ENCODE measurements at places on chromosomes 3 and 15. TPM values are rescaled to one million over a fixed set of nuclear protein-coding genes. Genes with fewer than 3 reads are reported as not detected.

GRCh38 chr3:90007778-90008499 lies 900.5 kb downstream of the EPHA3 start:
- no peak overlapping the region for H3K27ac ChIP-seq
- H3K4me1 ChIP-seq = peaks cover 18% of the 10 kb centered on the region
- H3K36me3 ChIP-seq = no peaks in the 10 kb centered on the region
- DNase-seq = no peak
- H3K27me3 ChIP-seq = no peaks in the 10 kb centered on the region

- H3K4me1 ChIP-seq = peaks cover 5% of the 10 kb centered on the region
- DNase-seq = no peak
- H3K27me3 ChIP-seq = no peaks in the 10 kb centered on the region
- H3K4me3 ChIP-seq = no peak overlapping the region
- no peak overlapping the region for H3K27ac ChIP-seq
- no peaks in the 10 kb centered on the region for H3K36me3 ChIP-seq
These were observed 29.2 kb upstream of the TRPM1 start for GRCh38 chr15:31130576-31131237.

- H3K27ac ChIP-seq = no peak overlapping the region
- no peaks in the 10 kb centered on the region for H3K36me3 ChIP-seq
- H3K4me3 ChIP-seq = no peak overlapping the region
These were observed 3.1 kb downstream of the GRIP2 start for GRCh38 chr3:14536837-14537589.

DNA sequence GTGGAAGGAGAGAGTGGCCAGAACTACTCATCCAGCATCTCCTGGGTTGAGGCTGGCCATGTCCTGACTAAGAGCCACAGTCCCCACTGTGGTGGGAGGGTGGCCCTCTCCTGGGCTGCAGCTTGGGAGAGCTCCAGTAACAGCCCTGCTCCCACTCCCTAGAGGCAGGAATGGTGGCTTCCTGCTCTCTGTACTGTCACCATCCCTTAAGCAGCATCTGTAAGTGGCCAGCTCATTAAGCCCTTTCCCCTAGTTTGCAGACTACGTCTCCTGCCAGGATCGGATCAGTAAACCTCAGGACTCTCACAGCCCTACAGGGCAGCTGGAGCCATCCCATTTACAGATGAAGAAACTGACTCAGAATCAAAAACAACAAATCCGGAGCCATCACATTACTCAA lies 30.5 kb downstream of the DNAJB8 start:
- H3K27me3 ChIP-seq = peaks cover 38% of the 10 kb centered on the region
- no peak for DNase-seq
- H3K36me3 ChIP-seq = no peaks in the 10 kb centered on the region
- peaks cover 8% of the 10 kb centered on the region for H3K4me1 ChIP-seq

Gene STXBP5L
- not detected for total RNA-seq

GRCh38 chr3:108060331-108060730 lies 30.5 kb downstream of the CD47 start:
- no peak for DNase-seq
- no peaks in the 10 kb centered on the region for H3K4me1 ChIP-seq
- H3K27ac ChIP-seq = no peak overlapping the region
- H3K27me3 ChIP-seq = no peaks in the 10 kb centered on the region
- H3K36me3 ChIP-seq = peaks cover 40% of the 10 kb centered on the region

Gene SLC24A5
- total RNA-seq = 0.84 TPM

GRCh38 chr15:81410318-81410753 lies 36.3 kb upstream of the TMC3 start:
- H3K4me1 ChIP-seq = peaks cover 7% of the 10 kb centered on the region
- no peak overlapping the region for H3K4me3 ChIP-seq
- no peak overlapping the region for H3K27ac ChIP-seq
- no peaks in the 10 kb centered on the region for H3K36me3 ChIP-seq
- H3K27me3 ChIP-seq = peaks cover 10% of the 10 kb centered on the region
- no peak for DNase-seq

GRCh38 chr3:149122721-149123578 lies 6.5 kb upstream of the HPS3 start:
- H3K4me1 ChIP-seq = no peaks in the 10 kb centered on the region
- no peak overlapping the region for H3K27ac ChIP-seq
- H3K27me3 ChIP-seq = no peaks in the 10 kb centered on the region
- H3K4me3 ChIP-seq = no peak overlapping the region
- no peak for DNase-seq
- no peaks in the 10 kb centered on the region for H3K36me3 ChIP-seq

Gene RNF123
- total RNA-seq = 41.4 TPM

- no peak overlapping the region for H3K4me3 ChIP-seq
- no peak overlapping the region for H3K27ac ChIP-seq
- no peak for DNase-seq
- no peaks in the 10 kb centered on the region for H3K36me3 ChIP-seq
These were observed 576.7 kb downstream of the CADM2 start for GRCh38 chr3:85535517-85535916.

Gene FEZF2
- not detected for total RNA-seq

Data from upper lobe of right lung (tissue), 1 donor.